Progenitor cell of endocrine pancreas (in vitro differentiated cells): ENCODE measurements at places on chromosomes 11 and 22.

DNA sequence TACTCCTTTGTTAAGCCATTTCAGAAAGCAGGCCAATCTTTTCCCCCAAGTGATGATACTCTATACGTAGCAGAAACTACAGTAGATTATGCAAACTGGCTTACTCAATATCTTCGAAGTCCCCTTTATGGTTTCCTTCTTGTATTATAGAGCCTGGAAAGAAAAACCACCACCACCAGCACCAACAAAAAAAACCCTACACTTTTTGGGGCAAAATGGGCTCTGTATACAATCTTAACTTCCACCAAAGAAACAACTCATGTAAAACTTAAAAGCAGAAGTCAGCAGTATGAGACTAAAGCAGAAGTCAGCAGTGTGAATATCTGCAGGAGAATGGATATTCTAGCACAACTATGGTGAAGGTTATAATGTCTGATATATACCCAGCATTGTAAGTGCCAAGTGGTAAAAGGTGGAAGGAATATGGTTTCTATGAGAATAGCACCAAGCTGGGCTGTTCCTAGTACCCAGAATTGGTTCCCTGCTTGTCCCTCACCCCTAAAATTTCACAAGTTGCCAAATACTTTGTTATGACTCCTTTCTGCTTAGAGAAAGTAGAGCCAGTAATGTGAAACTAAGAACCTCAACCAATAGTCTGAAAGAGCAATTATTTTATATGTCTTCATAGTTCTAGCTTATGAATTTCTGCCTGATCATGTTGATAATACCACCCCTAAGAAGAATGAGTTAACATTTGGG is 252.1 kb downstream of the SBF2 start:
- DNase-seq = no peak
- H3K27ac ChIP-seq = peak overlapping the region; percentile 56
- H3K4me3 ChIP-seq = no peak overlapping the region
- no peaks in the 10 kb centered on the region for H3K27me3 ChIP-seq
- H3K36me3 ChIP-seq = peaks cover 21% of the 10 kb centered on the region

GRCh38 chr22:45441138-45441537 is 27.6 kb downstream of the RIBC2 start:
- peaks cover 26% of the 10 kb centered on the region for H3K4me1 ChIP-seq
- peaks cover 2% of the 10 kb centered on the region for H3K27me3 ChIP-seq
- DNase-seq = peak; percentile 26
- no peaks in the 10 kb centered on the region for H3K36me3 ChIP-seq
- no peak overlapping the region for H3K4me3 ChIP-seq

DNA sequence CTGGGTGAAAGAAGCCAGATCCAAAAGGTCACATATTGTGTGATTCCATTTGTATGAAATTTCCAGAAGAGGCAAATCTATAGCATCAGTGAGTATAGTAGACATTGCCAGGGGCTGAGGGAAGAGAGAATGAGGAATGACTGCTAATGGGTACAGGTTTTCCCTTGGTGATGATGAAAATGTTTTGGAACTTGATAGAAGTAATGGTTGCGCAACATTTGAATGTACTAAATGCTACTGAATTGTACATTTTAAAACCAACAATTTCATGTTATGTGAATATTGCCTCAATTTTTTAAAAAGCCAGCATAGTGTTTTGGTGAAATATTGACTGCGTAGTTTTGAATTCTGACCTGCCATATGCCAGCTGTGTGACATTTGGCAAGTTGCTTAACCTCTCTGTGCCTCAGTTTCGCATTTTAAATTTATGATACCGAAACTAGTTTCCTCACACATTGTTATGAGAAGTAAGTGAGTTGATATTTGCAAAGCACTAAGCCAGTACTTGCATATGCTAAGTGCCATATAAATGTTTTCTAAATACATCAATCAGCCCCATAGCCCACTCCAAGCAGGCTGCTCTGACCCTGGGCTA is 75.4 kb upstream of the TMEM45B start:
- DNase-seq = no peak
- H3K27me3 ChIP-seq = peaks cover 5% of the 10 kb centered on the region
- no peak overlapping the region for H3K27ac ChIP-seq
- H3K4me1 ChIP-seq = no peaks in the 10 kb centered on the region

DNA sequence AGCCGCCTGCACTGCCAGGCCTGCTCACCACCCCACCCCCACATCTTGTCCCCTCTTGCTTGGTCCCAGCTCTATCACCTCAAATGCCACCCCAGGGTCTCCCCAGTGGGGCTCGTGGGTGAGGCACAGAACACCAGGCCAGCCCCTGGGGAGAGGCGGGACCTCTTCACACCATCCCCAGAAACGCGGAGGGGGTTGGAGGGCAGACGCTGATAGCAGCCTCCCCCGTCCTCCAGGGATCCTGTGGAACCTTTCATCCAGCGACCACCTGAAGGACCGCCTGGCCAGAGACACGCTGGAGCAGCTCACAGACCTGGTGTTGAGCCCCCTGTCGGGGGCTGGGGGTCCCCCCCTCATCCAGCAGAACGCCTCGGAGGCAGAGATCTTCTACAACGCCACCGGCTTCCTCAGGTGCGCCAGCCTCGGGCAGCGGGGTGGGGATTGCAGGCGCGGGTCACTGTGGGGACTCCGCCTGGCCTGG is 5.8 kb downstream of the PKP3 start:
- H3K36me3 ChIP-seq = peaks cover 13% of the 10 kb centered on the region
- no peak for DNase-seq
- H3K27me3 ChIP-seq = no peaks in the 10 kb centered on the region
- H3K27ac ChIP-seq = no peak overlapping the region
- no peak overlapping the region for H3K4me3 ChIP-seq

DNA sequence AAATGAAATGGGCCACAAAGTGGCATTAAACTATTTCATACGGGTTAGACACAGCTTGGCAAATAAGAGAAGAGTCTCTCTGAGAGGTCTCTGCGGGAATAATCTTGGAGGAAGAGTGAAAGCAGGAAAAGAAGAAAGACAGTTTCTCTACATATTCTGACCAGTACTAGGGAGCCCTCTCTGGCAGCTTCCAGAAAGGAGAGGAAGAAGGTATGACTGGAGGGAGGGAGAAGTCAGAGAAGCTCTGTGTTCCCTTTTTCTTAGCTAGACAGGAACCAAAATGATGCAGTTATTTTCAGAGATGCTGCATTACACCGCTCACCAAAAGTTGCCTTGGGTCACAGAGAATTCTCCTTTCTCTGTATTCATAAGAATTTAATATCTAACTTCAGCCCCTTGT is 382.1 kb downstream of the KCNA4 start:
- no peaks in the 10 kb centered on the region for H3K36me3 ChIP-seq
- H3K4me1 ChIP-seq = peaks cover 11% of the 10 kb centered on the region
- no peak overlapping the region for H3K4me3 ChIP-seq
- H3K27ac ChIP-seq = no peak overlapping the region
